Head of caudate nucleus (tissue), 42 donors: ENCODE measurements at places on chromosomes 3 and 15.

- no peak for DNase-seq
Observed at GRCh38 chr3:149151843-149152242, 22.4 kb downstream of the HPS3 start.

GRCh38 chr3:149377408-149378364, at the start of gene TM4SF1:
Gene TM4SF1 (minus strand): TSS chr3:149377649. CDS start chr3:149377547, 102 bp downstream.
- no peak for DNase-seq

DNA sequence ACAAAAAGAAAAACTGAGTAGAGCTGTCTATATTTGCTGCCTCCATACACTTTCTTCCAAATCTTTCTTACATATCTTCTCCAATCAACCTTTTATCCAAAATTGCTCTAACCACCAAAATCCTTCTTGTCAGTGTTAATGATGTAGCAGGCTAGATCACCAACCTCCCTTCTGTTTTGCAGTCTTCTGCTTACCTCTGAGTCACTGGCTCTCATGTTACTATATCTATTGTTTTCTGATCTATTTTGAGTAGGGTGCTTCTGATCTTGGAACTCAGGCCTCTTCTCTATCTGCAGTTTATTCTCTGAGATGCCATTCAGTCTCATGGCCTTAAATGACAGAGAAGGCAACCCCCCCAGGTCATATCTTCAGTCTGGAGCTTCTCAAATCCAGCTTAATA, 26.3 kb upstream of the AADAC start:
- no peak for DNase-seq

GRCh38 chr3:131549340-131549739, 46.6 kb upstream of the MRPL3 start:
- no peak for DNase-seq

DNA sequence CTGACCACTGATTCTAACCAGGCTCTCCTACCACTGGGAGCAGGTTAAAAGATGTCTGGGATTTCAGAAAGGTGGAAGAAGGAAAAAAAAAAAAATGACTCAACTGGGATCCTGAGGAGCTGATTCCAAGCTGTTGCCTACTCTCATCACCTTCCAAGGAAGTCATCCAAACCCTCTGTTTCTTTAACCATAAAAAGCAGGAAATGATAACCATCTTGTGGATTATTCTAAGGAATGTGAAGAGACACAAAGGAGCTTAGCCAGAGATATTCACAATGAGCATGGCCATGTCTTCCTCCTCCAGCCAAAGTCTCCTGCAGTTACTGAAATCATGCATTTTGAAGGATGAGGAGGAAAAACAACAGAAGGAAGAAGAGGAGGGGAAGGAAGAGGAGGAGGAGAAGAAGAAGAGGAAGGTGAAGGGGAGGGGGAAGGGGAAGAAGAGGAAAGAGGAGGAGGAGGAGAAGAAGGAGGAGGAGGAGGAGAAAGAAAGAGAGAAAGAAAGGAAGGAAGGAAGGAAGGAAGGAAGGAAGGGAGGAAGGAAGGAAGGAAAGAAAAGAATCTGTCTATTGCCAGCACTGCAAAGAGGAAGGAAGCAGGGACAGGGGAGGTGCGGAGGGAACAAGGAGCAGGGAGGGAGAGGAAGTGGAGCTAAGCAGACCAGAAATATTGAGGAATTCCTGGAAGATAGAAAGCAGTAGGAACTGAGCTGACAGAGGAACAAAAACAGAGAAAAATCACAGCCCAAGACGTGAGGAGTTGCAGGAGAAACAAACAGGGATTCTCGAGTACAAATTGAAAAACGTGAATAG, 229.2 kb downstream of the UACA start:
- DNase-seq, result no peak
